ENCODE measurements at places on chromosomes 16 and 17. TPM values are rescaled to one million over a fixed set of nuclear protein-coding genes. Genes with fewer than 3 reads are reported as not detected.

DNA sequence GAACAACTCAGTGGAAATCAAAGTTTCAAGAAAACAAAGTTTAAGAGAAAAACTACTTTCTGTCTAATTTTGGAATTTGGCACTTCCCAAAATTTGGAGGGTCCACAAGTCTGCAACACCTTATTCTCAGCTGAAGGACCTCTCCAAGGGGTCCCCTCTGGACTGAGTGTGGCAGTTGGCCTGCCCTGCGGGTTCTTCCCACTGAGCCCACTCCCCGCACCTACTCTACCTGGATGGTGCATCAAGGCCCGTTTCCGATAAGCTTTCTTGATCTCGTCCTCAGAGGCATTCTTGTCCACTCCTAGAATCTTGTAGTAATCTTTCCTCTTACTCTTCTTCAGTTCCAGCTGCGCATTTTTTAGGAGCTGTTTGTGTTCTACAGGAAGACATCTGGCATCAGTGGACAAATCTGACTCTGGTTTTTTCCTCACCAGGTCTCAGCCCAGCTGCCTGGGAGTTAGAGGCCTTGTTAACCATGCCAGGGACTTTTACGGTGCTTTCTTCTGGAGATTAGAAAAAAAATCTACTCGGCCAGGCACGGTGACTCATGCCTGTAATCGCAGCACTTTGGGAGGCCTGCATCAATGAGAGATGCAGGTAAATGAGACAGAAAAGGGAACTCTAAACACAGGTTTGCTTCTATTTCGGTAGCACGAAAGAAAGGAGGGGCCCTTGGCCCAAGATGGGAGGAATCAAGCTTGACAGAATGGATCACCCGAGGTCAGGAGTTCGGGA is 15.6 kb downstream of the CNP start:
- peaks cover 27% of the 10 kb centered on the region for H3K4me1 ChIP-seq
- no peak for DNase-seq

DNA sequence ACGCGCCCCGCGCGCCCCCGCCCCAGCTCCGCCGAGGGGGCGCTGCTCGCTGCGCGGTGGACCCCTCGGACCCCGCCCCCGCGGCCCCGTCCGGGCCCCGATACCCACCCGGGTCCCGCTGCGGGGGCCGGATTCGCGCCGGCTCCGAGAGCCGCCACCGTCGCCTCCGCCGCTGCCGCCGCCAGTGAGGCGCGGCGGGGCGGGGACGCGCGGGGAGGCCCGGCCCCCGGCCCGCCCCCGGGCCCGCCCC is at the start of gene TBC1D16:
Gene TBC1D16, minus strand, starts transcription at position 186 of the 250 bp plus-strand sequence. CDS start 22,325 bp downstream, outside the sequence.
- no peaks in the 10 kb centered on the region for H3K27me3 ChIP-seq
- no peak for DNase-seq
- peak within 1 kb of the TSS; percentile 88 for H3K27ac ChIP-seq

DNA sequence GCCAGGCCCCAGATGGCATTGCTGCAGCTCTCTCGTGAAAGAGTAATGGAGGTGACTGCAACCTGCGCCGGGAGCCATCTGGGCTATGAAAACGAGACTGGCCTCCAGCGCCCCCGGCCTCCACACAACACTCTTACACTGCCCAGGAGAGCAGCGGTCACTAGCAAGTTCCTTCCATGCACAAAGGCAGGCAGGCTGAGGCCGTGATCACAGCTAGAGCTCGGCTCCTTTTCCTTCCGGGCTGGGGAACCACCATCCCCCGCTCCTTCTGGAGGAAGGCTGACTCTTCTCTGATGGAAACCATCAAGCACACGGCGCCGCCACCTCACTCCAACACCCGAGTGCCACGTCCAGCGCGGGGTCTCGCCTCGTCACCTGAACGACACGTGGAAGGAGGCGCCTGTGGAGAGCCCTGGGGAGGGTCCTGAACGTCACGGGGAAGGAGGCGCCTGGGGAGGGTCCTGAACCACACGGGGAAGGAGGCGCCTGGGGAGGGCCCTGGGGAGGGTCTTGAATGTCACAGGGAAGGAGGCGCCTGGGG is 61.9 kb downstream of the KLHDC4 start:
- no peaks in the 10 kb centered on the region for H3K4me1 ChIP-seq
- H3K36me3 ChIP-seq, result no peaks in the 10 kb centered on the region
- DNase-seq, result no peak
- no peaks in the 10 kb centered on the region for H3K27me3 ChIP-seq
- H3K4me3 ChIP-seq, result no peak overlapping the region
- H3K27ac ChIP-seq, result no peak overlapping the region

- H3K27ac ChIP-seq, result no peak overlapping the region
- peaks cover 10% of the 10 kb centered on the region for H3K4me1 ChIP-seq
- no peaks in the 10 kb centered on the region for H3K27me3 ChIP-seq
- no peak for DNase-seq
Observed at GRCh38 chr17:57289130-57289529, 32.8 kb downstream of the MSI2 start.

- H3K36me3 ChIP-seq, result no peaks in the 10 kb centered on the region
- H3K27me3 ChIP-seq, result no peaks in the 10 kb centered on the region
- no peaks in the 10 kb centered on the region for H3K4me1 ChIP-seq
- no peak overlapping the region for H3K4me3 ChIP-seq
Observed at GRCh38 chr17:66837885-66838665, 3.2 kb downstream of the CACNG5 start.

DNA sequence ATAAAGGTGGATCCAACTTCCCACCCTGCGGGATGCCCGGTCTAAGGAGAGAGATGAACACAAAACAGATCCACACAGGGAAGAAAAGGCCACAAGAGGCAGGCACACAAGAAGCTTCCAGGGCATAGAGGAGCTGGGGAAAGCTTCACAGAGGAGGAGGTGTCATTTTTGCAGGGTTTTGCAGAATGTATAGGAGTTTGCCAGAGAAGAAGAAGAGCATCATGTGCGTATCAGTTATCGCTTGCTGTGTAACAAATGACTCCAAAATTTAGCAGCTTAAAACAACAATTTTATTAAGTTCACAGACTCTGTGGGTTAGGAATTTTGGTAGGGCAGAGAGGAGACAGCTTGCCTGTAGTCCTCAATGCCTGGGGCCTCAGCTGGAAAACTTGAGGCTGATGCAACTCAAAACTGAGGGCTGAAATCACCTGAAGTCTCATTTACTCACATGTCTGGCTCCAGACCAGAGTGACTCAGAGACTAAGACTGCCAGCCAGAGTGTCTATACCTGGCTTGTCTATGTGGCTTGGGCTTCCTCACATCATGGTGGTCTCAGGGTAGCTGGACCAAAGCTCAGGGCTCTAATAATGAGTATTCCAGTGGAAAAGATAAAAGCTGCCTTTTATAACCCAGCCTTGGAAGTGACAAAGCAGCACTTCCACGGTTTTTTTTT is 33.9 kb upstream of the ZNF423 start:
- no peaks in the 10 kb centered on the region for H3K36me3 ChIP-seq
- no peak for DNase-seq
- H3K4me3 ChIP-seq, result no peak overlapping the region
- H3K27ac ChIP-seq, result no peak overlapping the region

DNA sequence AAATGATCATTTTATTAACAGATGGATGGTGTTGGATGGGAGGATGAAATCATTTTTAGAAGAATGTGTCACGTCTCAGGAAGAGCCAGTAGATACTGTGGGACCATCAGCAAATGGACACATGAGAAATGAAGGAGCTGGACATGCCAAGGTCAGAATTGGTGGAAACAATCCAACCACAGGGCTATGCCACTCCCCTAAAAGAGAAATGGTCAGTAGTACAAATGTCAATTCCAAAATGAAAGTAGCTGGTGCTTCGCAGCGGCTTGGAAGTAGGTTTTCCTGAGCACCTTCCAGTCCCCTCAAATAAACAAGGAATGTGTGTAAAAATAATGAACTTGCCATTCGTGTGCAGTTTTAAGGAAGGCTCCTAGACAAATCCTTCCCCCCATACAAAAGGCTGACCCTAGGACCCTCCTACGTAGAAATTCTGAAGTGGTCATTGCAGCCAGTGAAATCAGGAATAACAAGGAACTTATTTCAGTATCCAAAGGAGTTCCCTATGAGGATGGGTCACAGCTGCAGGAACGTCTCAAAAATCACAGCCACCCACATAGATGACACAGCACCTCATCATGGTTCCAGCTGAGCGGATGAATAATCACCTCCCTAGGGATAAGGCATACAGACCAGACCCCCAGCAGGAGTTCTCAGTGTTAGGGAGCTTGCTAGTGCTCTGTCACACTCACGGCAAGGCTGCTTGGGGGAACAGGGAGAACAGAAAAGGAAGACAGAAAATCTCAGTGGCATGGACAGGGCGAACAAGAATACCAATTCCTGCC is 239.2 kb downstream of the HS3ST3A1 start:
- H3K27ac ChIP-seq, result no peak overlapping the region
- H3K4me1 ChIP-seq, result no peaks in the 10 kb centered on the region

DNA sequence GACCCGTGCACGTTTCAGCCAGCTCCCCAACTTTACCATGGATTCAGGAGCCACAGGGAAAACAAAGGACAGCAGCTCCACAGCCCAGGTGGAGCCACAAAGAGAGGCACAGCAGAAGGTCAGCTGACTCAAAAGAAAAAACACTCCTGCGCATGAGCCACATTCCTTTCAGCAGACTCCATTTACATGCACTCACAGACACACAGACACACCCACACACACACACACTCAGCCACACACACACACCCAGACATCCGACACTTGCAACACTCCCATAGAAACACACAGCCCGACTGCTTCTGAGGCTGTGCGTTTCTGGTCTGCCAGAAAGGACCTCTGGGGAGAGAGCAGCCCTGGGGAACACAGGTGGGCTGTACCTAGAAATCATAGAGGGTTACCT is 2335.5 kb downstream of the TP53TG3F start:
- DNase-seq, result no peak
- H3K4me1 ChIP-seq, result no peaks in the 10 kb centered on the region
- H3K36me3 ChIP-seq, result no peaks in the 10 kb centered on the region

GRCh38 chr16:31876951-31877828 is 3.6 kb downstream of the ZNF267 start:
- H3K36me3 ChIP-seq, result no peaks in the 10 kb centered on the region
- H3K27ac ChIP-seq, result peak overlapping the region; percentile 58
- H3K27me3 ChIP-seq, result no peaks in the 10 kb centered on the region
- DNase-seq, result no peak
- no peak overlapping the region for H3K4me3 ChIP-seq
- H3K4me1 ChIP-seq, result peaks cover 74% of the 10 kb centered on the region

- no peak for DNase-seq
- H3K27ac ChIP-seq, result no peak overlapping the region
- no peaks in the 10 kb centered on the region for H3K27me3 ChIP-seq
Observed at GRCh38 chr16:3074860-3075522, 9.6 kb downstream of the IL32 start.

DNA sequence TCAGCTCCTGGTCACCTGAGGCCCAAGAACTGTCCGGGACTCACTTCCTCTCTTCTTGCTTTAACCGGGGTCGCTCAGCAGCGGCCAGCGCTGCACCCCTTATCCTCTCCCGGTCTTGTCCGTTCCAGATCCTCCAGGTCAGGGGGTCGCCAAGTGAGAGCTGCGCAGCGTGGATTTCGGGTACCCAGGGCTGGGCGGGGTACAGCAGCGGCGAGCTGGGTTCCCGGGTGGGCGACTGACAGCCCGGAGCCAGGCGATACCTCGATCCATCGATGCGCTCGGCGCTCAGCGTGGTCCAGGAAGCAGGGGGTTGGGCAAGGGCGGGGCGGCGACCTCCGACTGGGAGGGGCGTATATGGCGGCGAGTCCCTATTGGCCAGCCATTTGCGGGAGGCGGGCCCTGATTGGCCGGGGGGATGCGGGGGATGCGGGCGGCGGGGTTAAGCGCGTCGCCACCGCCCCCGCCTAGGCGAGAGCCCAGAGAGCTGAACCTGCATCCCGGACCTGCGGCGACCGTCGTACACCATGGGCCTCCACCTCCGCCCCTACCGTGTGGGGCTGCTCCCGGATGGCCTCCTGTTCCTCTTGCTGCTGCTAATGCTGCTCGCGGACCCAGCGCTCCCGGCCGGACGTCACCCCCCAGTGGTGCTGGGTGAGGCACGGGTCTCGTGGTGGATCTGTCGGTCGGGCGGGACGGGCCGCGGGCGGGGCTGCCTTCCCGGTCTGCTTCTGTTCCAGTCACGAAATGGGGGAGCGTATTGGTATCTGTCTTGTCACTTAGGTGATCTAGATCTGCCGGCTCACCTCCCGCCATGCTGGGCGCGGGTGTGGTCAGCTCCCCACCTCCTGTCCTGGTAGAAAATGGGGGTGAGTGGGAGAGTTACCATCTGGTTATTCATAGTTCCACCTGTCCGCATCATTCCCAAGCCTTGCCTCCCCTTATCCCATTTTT is at the start of gene PLA2G15:
Gene PLA2G15, plus strand, starts transcription at position 471 of the 951 bp plus-strand sequence. Its CDS starts 54 bp downstream, at position 525.
- H3K36me3 ChIP-seq, result peaks cover 5% of the 10 kb centered on the region
- H3K4me3 ChIP-seq, result peak within 1 kb of the TSS; percentile 95
- H3K4me1 ChIP-seq, result peaks cover 40% of the 10 kb centered on the region
- peak within 1 kb of the TSS; percentile 64 for H3K27ac ChIP-seq
- no peaks in the 10 kb centered on the region for H3K27me3 ChIP-seq

GRCh38 chr17:3892095-3892998 is 506 bp downstream of the CAMKK1 start:
- H3K4me1 ChIP-seq, result peaks cover 87% of the 10 kb centered on the region
- H3K27ac ChIP-seq, result peak overlapping the region; percentile 96
- no peak for DNase-seq
- no peaks in the 10 kb centered on the region for H3K27me3 ChIP-seq
- H3K36me3 ChIP-seq, result no peaks in the 10 kb centered on the region

- H3K4me3 ChIP-seq, result peak overlapping the region; percentile 73
- DNase-seq, result peak; percentile 87
- H3K27me3 ChIP-seq, result no peaks in the 10 kb centered on the region
- H3K36me3 ChIP-seq, result no peaks in the 10 kb centered on the region
- H3K4me1 ChIP-seq, result peaks cover 45% of the 10 kb centered on the region
- peak overlapping the region; percentile 96 for H3K27ac ChIP-seq
Observed at GRCh38 chr17:39462631-39463375, 1.5 kb downstream of the CDK12 start.

GRCh38 chr16:85172455-85173145 is 60.3 kb upstream of the CIBAR2 start:
- no peaks in the 10 kb centered on the region for H3K27me3 ChIP-seq
- DNase-seq, result no peak
- H3K36me3 ChIP-seq, result no peaks in the 10 kb centered on the region
- H3K27ac ChIP-seq, result no peak overlapping the region
- H3K4me1 ChIP-seq, result peaks cover 56% of the 10 kb centered on the region
- no peak overlapping the region for H3K4me3 ChIP-seq

GRCh38 chr16:58451945-58452401 is 48.0 kb upstream of the NDRG4 start:
- H3K4me3 ChIP-seq, result no peak overlapping the region
- no peaks in the 10 kb centered on the region for H3K27me3 ChIP-seq
- DNase-seq, result no peak
- H3K36me3 ChIP-seq, result no peaks in the 10 kb centered on the region

Gene LGALS9
- 34.9 TPM for total RNA-seq

Gene CLN3
- total RNA-seq, result 22.8 TPM

Gene SLC47A1
- total RNA-seq, result 29.7 TPM

Gene CES3
- 0.98 TPM for total RNA-seq
